ENCODE measurements at places on chromosomes 2 and 18.
A peak's percentile ranks its signal among the peaks of the same experiment; 100 is the strongest.

- DNase-seq, result peak; percentile 15
These were observed 187.7 kb upstream of the CXCR4 start for GRCh38 chr2:136305517-136306192.

DNA sequence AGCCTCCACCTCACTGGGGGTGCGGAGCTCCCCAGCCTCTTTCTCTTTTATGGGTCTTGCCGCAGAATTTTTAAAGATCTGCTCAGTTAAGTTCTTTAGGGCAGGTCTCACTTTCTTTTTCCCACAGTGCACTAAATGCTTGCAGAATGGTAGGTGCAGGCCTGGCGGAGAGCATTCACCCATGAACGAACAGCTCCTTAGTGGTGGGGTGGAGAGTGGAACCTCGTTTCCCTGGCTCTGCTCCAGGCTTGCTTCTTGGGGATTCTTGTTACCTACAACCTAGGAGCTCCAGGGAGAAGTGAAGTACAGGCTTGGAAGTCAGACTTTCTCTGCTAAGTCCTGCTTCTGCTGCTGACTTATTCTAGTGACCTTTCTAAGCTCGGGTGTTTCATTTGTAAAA, 70.3 kb upstream of the PXDN start:
- DNase-seq, result no peak

DNA sequence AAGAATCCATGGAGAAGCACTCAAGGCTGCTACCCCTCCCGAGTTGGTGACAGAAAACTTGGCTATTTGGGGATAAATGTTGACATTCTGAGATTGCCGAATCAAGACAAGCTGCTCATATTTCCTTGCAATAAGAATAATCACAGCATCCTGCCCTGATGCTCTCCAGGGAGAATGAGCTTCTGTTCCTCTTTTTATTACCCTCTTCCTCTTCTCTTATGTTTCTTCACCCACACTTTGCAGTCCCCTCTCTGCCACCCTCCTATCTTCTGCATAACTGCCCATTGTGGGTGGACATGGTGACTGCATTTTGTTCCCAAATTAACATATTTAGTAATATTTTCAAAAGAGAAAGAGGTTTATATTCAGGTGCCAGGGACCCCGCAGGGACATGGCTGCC, 11.9 kb upstream of the MSGN1 start:
- no peak for DNase-seq

GRCh38 chr2:187826023-187826422, 271.8 kb upstream of the TFPI start:
- DNase-seq, result no peak

- no peak for DNase-seq
These were observed 112.8 kb downstream of the PHLPP1 start for GRCh38 chr18:62828091-62828640.

GRCh38 chr2:149727927-149728326, 140.4 kb upstream of the MMADHC start:
- DNase-seq, result no peak

DNA sequence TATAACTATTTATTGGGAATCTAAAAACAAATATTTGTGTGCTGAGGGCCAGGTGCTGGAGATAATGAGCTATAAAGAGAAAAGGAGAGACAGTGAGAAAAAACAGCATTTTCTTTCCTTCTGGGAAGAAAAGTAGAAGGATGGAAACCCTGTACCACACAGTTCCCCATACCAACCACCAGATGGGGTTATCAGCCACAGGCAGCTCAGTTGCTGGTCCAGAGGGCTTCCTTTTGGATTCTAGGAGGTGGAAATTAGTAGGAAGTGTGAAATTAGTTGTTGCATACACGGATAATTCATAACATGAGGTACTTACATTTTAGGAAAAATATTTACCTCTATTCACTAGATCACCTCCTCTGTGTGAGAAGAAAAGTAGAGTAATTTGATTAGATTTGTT, 237.0 kb upstream of the FOSL2 start:
- DNase-seq, result no peak

DNA sequence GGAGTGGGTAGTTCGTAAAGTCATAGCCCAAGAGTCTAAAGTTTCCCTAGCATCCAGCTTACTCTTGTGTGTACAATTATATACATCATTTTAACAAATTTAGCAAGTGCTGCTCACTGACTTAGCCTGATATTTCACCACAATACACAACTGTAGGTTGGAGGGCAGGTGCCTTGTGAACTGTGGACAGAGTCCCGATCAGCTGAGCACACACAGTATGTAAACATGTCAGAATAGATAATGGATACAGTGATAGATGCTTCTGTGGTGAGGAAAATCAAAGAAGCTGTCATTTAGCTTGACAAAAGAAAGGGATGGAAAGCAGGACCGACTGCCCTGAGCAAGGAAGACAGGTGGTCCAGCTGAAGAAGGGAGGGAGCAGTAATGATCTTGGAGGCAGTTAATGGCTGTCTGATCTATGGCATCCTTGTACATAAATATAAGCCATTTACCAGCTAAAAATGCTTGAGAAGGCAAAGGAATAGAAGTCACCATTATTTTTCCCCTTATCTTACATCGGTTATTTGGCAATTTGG, 372.8 kb upstream of the UBE2E3 start:
- no peak for DNase-seq

DNA sequence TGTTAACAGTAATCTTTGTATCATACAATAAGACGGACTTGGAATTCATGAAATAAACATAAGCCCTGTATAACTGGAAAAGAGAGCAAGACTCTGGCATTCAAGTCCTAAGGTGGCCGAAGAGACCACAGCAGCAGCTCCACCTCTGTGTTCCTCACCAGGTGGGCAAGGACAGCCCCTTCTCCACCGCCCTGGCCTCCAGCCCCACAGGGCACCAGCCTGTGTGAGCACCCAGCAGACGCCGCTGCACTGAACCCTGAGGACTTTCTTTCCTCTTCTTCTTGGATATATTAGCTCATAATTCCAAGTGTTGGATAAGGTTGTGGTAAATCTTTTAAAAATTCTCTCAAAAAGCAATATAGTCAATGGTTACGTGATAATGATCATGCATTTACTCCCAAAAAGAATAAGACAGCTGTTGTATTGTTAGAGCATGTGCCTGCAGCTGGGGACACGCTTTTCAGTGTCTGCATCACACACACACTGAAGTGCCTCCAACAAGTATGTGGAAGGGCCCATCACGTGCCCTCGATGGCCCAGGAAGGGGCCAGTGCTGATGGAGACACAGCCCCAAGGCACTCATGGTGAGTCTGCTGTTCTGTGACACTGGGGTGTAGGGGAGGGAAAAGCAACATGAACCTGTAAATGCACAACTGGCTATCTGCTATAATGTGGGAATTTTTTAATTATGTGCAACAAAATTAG, 26.8 kb downstream of the FAM178B start:
- DNase-seq, result no peak

DNA sequence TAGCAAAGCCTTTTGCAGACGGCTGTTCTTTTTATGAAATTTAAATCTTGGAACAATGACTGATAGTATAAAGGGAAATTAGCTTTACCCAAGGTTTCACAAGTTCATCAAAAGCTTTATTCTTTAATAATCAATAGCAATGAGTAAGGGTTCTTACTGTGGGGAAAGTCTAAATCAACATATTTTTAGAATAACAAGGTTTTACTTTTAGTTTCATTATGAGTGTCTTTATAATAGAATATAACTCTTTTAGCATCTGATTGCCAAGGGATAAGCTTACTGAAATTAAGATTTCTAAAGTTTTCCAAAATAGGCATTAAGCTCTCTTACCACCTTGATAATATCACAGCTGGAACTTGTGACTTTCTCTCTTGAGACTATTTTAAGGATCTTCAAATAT, 1489.7 kb downstream of the LRP1B start:
- no peak for DNase-seq

- DNase-seq, result no peak
These were observed 225.8 kb upstream of the COPS8 start for GRCh38 chr2:236859908-236860307.

GRCh38 chr2:204738721-204739120, 193.4 kb downstream of the PARD3B start:
- no peak for DNase-seq

- no peak for DNase-seq
These were observed 47.2 kb downstream of the DOK6 start for GRCh38 chr18:69447886-69448285.

DNA sequence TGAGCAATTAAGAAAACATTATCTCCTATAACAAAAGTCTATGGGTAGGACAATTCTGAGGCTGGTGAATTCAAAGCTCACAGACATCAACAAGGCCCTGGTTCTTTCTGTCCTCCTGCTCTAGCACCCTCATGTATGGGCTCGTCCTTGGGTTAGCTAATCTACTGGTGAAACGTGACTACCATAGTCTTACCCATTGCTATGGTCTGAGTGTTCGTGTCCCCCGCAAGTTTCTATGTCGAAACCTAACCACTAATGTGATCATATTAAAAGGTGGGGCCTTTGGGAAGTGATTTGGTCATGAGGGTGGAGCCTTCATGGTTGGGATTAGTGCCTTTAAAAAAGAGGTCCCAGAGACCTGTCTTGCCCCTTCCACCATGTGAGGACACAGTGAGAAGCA, 564.7 kb downstream of the TNS1 start:
- no peak for DNase-seq

DNA sequence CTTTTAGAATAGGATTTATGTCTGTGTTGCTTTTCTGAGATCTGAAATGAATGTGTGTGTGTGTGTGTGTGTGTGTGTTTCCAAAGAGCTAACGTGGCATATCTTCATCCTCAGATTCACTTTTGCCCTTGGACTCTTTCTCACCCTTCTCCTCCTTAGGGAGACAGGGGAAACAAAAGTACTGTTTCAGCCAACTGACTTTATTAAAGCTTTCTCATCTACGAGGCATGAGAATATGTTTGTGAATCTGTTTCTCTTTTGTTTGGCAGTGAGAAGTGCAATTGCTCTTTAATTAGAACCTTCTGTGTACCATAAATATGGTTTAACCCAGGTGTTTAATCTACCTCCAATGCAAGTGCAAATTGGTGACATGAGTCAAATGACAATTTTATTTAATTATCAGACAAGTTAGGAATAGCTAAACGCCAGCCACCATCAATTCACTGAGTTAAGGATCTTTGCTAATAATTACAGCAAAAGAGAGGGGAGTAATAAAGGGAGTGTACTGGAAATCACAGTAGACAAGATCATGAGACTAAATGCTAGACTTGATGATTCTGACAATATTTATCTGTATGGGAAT, 186.4 kb upstream of the COL3A1 start:
- no peak for DNase-seq

DNA sequence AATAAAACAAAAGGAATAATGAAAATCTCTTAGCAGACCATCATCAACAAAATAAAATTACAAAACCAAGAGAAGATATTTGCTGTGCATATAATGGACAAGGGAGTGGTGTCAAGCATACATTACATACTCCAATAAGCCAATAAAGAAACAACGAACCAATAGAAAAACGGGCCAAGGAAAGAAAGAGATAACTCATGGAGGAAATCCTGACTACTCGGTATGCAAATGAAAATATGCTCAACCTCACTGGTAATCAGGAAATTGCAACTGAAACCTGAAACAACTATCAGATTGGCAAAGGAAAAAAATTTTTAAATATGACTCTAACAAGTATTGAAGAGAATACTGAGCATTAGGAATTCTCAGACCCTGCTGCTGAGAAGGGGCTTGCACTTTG, 84.7 kb downstream of the BCL2 start:
- DNase-seq, result no peak

- DNase-seq, result no peak
These were observed at the start of gene MTCL1 for GRCh38 chr18:8705238-8705960. MTCL1 (plus strand) TSS chr18:8705556; CDS start chr18:8705661, 105 bp downstream.

DNA sequence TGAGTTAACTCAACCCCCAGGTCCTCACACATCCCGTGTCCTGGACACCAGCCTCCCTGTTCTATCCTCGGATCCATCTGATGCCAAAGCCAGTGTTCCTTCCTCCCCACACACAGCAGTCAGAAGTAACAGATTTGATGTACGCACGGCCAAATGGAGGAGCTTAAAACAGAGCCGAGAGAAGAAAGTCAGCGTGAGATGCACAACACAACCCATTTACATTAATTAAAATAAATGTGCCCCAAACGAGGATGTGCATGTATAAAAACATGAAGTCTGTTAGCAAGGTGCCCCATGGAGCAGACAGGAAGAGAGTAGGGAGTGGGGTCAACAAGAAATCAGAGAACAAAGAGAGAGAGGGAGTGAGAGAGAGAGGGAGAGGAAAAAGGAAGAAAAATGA, 191.2 kb downstream of the HAUS1 start:
- no peak for DNase-seq

DNA sequence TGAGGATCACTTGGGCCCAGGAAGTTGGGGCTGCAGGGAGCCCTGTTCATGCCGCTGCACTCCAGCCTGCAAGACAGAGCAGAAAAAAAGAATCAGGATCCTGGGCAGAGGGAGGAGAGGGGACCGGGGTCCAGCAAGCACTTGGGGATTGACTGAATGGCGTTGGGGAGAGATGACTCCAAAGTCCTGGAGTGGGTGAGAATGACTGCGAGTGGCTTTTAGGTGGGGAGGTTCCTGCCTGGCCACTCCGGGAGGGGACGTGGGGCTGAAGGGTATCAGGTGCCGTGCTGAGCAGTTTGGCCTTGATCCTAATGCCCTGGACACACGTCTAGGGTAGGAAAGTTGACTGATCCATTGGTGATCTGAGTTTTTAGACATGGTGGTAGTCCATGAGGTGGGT, 3.5 kb upstream of the NFATC1 start:
- no peak for DNase-seq

DNA sequence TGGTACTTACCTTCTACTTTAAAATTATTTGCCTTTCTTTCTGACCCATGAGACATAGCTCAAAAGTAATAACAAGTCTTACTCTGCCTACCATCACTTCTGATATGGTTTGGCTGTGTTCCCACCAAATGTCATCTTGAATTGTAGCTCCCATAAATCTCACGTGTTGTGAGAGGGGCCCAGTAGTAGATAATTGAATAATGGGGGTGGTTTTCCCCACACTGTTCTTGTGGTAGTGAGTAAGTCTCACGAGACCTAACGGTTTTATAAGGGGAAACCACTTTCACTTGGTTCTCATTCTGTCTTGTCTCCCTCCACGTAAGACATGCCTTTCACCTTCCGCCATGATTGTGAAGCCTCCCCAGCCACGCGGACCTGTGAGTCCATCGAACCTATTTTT, 47.5 kb downstream of the GALNT3 start:
- no peak for DNase-seq

DNA sequence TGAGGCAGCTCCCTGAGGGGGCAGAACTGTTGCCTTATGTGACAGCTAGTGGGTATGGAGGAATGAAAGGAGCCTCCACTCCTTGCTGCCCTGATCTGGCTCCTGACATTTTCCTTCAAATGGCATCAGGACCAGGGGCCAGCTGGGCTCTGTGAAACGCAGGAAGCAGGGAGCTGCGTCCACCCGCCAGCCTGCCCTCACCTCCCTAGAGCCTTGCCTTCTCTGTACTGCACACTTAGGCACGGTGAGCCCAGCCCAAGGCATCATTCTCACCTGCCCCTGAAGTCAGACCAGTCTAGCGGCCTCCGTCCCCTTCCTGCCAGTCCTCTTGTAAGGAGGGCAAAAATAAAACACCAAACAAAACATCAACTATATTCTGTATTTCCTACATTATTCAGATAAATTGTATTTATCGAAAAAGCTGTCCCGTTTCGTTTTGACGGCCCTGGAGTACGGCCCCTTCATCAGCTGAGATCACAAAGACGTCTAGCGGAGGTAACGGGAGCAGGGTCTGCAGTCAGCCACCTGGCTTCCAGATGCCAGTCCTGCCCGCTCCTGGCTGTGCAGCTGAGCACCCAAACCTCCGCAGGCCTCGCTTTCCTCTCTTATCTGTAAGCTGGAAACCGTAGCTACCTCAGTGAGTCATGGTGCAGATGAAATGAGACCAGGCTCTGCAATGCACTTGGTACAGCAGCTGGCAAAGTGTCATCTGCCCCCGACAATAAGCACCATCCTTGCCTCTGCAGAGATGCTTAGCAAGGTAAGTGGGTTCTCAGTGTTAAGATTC, 6.9 kb upstream of the CTDP1 start:
- no peak for DNase-seq

Measured in stimulated activated CD8-positive, alpha-beta memory T cell treated with anti-CD3 and anti-CD28 coated beads, Interleukin-15, amount 100 ng/mL, for 4 hours (primary cell).